Vagina (tissue), 2 donors: ENCODE measurements at places on chromosomes 1 and 21. TPM values are rescaled to one million over a fixed set of nuclear protein-coding genes. Genes with fewer than 3 reads are reported as not detected.

DNA sequence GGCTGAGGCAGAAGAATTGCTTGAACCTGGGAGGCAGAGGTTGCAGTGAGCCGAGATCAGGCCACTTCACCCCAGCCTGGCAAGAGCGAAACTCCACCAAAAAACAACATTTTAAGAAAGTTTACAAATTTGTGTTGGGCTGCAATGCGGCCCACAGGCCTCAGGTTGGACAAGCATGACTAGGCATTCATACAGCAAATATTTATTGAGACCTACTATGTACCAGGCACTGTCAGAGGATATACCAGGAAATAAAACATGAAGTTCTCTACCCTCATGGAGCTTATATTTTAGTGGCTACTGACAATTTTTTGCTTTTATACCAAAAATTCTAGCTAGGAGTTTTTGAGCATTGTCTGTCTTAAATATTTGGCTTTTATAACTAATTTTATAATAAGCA is 23.7 kb downstream of the GNB1 start:
- DNase-seq = no peak

GRCh38 chr1:3219005-3219790 is 150.2 kb downstream of the PRDM16 start:
- no peak for DNase-seq

DNA sequence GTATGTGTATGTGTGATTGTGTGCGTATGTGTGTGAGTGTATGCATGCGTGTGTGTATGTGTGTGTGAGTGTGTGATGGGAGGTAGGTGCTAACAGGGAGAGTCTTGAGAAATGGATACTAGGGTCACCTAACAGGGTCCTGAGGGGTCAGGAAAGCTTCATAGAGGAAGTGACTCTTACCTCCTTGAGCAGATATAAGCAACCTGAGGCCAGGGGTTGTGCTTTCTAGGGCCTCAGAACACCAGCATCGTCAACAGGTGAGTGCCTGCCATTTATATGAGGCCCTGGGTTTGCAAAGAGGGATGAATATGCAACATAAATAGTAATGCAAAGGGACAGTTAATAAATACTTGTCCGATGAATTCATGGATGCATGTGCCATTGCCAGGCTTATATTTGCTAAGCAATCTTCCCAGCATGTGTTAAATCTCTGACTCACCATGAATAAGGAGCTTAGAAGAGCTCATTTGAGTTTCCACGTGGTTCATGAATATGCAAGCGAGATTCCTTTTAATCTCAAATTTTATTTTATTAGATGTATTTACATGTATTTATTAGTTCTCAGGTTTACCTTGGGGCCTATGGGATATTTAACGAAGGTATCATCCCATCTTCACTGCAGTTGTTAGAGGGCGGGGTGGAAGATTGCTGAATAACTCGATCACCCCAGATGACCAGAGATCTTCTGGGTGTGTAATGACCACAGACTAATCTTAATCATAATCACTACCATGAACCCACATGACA is 438.3 kb downstream of the CAMTA1 start:
- no peak for DNase-seq

DNA sequence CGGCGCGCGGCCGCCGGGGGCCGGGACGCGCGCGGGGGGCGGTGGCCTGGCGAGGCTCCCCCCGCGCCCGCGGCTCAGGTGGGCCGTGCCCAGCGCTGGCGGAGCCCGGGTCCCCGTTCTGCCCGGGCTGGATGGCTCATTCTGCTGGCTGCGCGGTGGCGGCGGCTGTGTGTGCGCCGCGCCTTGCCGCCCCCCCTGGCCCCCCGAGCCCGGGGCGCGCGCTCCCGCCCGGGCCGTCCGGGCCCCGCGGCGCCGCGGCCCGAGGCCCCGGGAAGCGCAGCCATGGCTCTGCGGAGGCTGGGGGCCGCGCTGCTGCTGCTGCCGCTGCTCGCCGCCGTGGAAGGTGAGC is at the start of gene EPHB2:
Gene EPHB2 (plus strand): TSS at position 139 of the 349 bp plus-strand sequence. CDS start 144 bp downstream, at position 283.
- DNase-seq = no peak

GRCh38 chr1:65317866-65318653 is 8.7 kb downstream of the DNAJC6 start:
- DNase-seq = no peak

DNA sequence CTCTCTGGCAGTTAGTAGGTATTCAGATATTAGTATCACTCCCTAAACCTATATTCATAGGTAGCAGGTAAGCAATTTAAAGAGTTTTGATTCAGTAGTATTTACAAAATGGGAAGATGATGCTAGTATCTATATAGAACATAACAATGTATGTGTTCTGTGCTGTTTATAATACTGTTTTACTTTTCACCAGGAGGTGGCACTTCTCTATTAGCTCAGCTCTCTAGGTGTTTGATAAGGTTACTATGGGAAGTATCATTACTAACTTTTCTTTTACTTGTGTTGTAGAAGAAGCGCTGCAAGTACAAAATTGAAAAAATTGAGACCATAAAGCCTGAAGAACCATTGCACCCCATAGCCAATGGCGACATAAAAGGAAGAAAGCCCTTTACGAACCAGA is 49.4 kb upstream of the FASLG start:
- DNase-seq = no peak

GRCh38 chr21:19049567-19049966 is 646.0 kb upstream of the TMPRSS15 start:
- no peak for DNase-seq

DNA sequence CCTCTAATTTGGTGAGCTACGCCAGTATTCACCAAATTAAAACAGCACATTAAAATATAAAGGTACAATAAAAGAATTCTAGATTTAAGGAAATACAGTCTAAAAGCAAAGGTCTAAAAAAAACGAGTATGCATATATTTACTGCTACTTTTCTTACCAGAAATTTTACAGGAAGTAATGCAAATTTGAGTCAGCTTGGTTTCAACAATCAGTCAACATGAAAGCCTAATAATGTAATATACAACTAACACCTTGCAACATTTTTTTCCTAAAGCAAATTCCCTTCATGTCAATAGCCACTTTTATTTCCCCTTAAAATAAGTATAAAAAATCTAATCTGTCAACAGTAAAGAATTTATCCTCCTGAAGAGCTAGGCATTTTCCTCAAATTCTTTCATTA is 11.9 kb downstream of the PTP4A2 start:
- DNase-seq = no peak

DNA sequence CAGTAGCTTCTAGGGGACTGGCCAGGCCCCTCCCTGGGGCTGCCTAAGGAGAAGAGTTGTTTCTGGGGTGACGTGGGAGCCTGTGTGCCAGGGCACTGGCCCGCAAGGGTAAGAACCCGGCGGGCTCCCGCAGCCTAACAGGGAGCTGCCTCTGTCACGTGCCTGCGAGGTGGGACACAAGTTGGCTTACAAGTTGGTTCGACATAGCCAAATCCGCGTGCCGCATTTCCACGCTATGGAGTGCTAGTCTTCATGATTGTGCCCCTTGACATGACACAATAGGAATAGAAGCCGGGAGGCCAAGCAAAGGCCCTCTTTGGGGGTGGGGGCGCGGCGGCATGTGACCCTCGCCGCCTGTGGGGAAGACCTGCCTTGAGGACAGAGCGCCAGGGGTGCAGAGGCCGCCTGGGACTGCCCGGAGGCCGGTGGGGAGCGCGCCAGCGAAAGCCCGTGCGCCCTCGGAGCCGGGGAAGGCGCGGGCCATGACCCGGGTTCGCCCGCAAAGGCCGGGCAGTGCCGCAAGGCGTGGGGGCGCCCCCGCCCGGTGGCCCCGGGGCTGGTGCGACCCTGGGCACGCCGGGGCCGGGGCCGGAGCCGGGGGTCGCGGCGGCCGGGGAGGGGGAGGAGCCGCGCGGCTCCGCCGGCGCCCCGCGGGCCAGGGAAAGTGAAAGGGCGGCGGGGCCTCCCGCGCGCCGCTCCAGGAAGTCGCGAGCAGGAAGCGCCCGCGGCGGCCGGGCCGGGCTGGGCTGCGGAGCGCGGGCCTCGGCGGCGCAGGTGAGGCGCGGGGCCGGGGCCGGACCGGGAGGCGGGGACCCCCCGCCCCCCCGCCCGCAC is at the start of gene SLC37A1:
Gene SLC37A1 (plus strand): TSS at position 702 of the 834 bp plus-strand sequence. CDS start 4,603 bp downstream, outside the sequence.
- no peak for DNase-seq

- no peak for DNase-seq
Measured at GRCh38 chr1:26490155-26490554, 17.9 kb downstream of the HMGN2 start.

- DNase-seq = no peak
Measured at GRCh38 chr1:75461808-75462325, 149.0 kb downstream of the SLC44A5 start.

The NOL9 gene
- 16.7 TPM for total RNA-seq

The MYBPH gene
- not detected for total RNA-seq

The NEK2 gene
- 1.7 TPM for total RNA-seq

The RXFP4 gene
- not detected for total RNA-seq
